ENCODE measurements at places on chromosomes 5 and 9. TPM values are rescaled to one million over a fixed set of nuclear protein-coding genes. Genes with fewer than 3 reads are reported as not detected.
A peak's percentile ranks its signal among the peaks of the same experiment; 100 is the strongest.

Gene IQGAP2
- 93.0 TPM for total RNA-seq

Gene ANKDD1B
- total RNA-seq: not detected

Gene PCDHGA5
- not detected for total RNA-seq

- H3K27ac ChIP-seq: no peak overlapping the region
- DNase-seq: no peak
- H3K4me3 ChIP-seq: no peak overlapping the region
- H3K27me3 ChIP-seq: no peaks in the 10 kb centered on the region
- peaks cover 7% of the 10 kb centered on the region for H3K4me1 ChIP-seq
Measured at GRCh38 chr5:133236541-133236951, 184.7 kb downstream of the HSPA4 start.

Gene WNK2
- total RNA-seq: 1.6 TPM

DNA sequence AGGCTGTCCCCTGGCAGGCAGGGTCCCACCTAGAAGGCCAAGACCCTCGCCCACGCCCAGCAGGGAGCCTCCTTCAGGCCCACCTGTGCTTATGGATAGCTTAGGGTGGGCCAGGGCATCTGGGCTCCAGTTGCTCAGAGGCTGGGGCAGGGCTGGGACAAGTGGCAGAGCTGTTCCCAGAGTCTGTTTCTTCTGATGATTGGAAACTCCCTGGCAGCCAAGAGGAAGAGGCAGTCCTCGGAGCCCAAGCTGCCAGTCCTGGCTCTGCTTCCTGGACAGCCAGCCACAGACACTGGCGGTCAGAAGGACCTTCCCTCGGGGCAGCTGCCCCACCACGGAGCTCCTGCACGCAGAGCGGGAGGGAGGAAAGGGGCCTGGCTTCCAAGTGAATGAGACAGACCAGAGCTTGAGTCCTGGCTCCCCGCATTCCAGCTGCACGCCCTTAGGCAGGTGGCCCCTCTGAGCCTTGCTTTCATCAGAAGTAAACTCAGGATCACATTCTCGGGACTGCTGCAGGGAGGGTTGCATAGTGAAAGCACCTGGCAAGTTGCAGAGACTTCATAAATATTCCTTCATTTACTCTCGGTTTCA is 37.9 kb upstream of the GABRP start:
- H3K4me1 ChIP-seq: peaks cover 2% of the 10 kb centered on the region
- no peak for DNase-seq
- H3K36me3 ChIP-seq: no peaks in the 10 kb centered on the region
- H3K27me3 ChIP-seq: peaks cover 38% of the 10 kb centered on the region

Gene GNPDA1
- total RNA-seq: 56.6 TPM

DNA sequence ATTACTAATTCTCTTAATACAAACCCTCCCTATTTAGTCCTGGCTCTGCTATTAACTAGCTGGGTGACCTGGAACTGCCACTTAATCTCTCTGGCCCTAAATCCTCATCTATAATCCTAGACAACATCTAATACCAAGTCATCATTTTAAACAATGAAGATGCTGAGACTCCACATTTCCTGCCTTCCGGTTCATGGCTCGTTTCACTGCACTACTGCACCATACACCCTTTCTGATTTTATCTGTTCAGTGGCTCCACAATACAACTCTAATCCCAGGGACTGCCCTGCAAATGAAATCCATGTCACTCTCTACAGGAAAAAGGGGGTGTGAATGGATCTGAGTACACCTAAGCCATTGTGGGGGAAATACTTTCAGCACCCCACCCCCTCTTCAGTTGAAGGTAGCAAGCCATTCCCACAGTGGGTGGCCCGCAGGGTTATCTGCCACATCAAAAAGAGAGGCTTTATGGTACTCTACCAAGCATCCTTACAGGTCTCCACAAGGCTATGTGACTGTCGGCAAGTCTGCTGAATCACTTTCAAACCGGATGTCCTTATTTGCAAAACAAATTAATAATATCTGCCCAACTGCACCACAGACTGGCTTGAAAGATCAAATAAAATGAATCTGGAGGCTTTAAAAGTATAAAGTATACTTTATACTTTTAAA is 89.5 kb downstream of the EPB41L4A start:
- H3K4me3 ChIP-seq: no peak overlapping the region
- peaks cover 4% of the 10 kb centered on the region for H3K4me1 ChIP-seq
- H3K27ac ChIP-seq: no peak overlapping the region
- H3K27me3 ChIP-seq: peaks cover 4% of the 10 kb centered on the region
- no peaks in the 10 kb centered on the region for H3K36me3 ChIP-seq

Gene CFAP77
- not detected for total RNA-seq

DNA sequence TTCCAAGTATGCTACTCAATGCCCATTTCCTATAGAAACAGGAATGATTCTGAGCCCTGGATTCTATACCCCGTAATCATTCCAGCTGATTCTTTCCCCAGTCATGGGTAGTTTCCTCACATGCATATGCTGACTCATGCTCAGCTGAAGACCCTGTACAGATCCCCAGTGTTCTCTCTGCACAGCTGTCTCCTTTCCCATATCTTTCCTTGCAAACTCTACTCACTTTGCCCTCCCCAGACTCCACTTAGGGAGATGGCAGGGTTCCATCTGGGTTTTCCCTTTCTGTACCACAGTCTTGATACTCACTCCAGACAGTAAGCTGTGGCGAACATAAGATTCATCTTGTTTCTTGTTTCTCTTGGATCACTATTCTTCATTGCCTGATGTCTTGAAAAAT is 357.6 kb downstream of the RAB3C start:
- no peak overlapping the region for H3K4me3 ChIP-seq
- no peak overlapping the region for H3K27ac ChIP-seq
- H3K36me3 ChIP-seq: no peaks in the 10 kb centered on the region
- no peak for DNase-seq
- peaks cover 5% of the 10 kb centered on the region for H3K27me3 ChIP-seq

DNA sequence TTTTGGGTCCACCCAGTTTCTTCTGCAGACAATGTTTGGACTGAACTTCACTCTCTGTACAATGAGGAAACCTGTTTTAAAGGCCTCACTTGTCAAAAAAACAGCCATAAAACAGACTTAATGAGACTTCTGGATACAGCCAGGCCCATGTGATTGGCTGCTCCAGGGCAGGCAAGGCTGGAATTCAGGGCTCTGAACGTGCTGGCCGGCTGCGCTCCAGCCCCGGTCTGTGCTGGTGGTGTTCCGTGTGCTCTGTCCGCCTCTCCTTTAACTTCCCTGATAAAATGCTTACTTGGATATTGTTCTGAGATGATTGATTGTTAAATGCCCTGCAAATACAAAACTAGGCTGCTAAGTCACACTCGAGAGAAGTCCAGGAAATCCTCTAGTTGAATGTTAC is 131.2 kb upstream of the KLF4 start:
- no peak for DNase-seq
- H3K27ac ChIP-seq: no peak overlapping the region
- H3K36me3 ChIP-seq: no peaks in the 10 kb centered on the region
- no peaks in the 10 kb centered on the region for H3K27me3 ChIP-seq
- no peak overlapping the region for H3K4me3 ChIP-seq

DNA sequence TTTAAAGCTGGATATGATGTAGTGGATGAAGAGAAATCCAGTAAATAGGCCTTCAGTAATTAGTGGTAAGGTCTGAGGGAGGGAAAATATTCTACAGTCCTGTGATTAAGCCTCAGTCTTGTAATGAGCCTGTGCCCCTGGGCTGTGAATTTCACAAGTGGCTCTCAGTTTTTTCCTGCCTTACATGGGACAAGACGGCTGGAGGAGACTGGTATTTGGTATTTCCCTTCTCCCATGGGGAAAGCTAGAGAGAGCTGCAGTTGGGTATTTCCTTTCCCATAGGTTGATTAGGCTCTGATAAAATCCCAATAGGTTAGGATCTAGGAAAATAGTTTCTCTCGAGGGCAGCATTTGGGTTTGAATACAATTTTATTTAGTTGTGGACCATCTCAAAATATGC is 62.2 kb upstream of the GNA14 start:
- no peaks in the 10 kb centered on the region for H3K4me1 ChIP-seq
- DNase-seq: no peak
- no peak overlapping the region for H3K4me3 ChIP-seq
- peaks cover 10% of the 10 kb centered on the region for H3K36me3 ChIP-seq
- no peak overlapping the region for H3K27ac ChIP-seq
- peaks cover 1% of the 10 kb centered on the region for H3K27me3 ChIP-seq

DNA sequence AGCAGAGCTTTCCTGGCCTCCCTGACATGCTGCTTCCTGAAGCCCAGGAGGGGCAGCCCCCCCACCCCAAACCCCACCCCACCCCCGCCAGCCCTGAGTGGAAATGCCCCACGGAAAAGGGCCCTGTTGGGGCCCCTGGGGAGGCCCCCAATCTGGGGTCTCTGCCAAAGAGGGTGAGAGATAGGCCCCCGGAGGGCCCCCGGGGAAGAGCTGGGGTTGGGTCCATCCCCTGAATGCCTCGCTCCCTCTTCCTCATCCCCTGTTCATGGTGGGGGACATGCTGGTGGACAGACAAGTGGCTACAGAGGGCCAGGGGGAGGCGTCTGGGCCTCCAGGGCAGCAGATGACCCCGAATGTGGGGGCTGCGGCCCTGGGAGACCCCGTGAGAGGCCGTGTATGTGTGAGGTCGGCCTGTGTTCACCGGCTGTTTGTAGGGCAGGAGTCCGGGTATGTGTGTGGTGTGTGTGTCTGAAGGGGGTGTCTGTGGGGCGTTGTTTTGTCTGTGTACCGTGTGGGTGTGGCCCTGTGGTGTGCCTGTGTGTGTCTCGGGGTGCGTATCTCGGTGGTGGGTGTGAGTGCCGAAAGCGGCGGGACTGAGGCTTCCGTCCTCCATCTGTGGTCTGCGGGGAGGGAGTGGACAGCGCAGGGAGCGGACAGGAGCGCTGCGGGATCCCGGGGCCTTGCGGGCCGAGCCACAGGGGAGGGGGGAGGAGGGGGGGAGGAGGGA is 11.3 kb downstream of the C9orf50 start:
- no peaks in the 10 kb centered on the region for H3K36me3 ChIP-seq
- H3K27me3 ChIP-seq: peaks cover 2% of the 10 kb centered on the region
- peaks cover 34% of the 10 kb centered on the region for H3K4me1 ChIP-seq
- DNase-seq: peak; percentile 56
- H3K27ac ChIP-seq: peak overlapping the region; percentile 42
- peak overlapping the region; percentile 71 for H3K4me3 ChIP-seq

Gene SOHLH1
- not detected for total RNA-seq

DNA sequence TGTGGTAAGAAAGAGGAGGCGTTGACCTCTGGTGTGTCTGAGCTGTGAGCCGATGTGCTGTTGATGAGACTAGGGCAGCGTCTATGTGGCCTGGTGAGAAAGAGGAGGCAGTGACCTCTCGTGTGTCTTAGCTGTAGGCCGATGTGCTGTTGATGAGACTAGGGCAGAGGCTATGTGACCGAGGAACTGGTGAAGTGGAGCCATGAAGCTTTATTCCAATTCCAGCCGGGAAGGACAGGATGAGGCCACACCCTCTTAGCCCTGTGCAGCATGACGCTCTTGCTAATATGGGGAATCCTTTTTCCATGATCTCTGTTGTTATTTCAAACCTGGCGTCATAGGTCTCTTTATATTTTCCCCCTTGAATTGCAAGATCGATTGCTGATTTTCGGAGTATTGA is 172.4 kb downstream of the GOLPH3 start:
- H3K4me3 ChIP-seq: no peak overlapping the region
- DNase-seq: no peak
- no peaks in the 10 kb centered on the region for H3K36me3 ChIP-seq
- H3K27ac ChIP-seq: no peak overlapping the region
- no peaks in the 10 kb centered on the region for H3K27me3 ChIP-seq
- no peaks in the 10 kb centered on the region for H3K4me1 ChIP-seq

Gene FGF1
- not detected for total RNA-seq

DNA sequence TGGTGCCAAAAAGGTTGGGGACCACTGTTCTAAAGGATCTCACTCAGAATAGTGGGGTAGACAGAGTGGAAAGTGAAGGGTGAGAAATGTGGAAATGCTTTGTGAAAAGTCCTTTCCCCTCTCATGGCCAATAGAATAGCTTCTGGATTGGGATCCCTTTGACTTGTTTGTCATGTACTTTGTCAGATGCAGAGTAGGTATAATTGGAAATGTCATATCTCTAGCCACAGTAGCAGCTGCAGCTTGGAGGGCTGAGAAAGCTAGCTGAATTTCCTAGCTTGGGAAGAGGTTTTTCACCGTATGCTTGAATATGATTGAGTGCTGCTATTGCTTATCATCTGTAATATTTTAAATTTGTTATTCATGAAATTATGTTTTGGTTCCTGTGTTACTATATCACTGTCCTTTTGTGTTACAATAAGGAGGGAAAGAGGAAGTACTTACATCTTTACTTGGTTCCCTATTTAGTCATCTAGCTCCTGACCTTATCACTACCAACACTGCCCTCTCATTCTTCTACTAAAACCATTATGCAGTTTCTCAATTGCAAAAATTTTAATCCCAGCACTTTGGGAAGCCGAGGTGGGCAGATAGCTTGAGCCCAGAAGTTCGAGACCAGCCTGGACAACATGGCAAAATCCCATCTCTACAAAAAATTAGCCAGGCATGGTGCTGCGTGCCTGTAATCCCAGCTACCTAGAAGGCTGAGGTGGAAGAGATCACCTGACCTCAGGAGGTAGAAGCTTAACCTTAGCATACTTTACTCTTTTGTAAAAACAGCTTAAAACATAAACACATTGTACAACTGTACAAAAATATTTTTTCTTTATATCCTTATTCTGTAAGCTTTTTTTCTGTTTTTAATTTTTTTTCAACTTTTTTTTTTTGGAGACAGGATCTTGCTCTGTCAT is 12.4 kb downstream of the SLC30A5 start:
- H3K4me3 ChIP-seq: no peak overlapping the region
- no peaks in the 10 kb centered on the region for H3K27me3 ChIP-seq
- peaks cover 5% of the 10 kb centered on the region for H3K4me1 ChIP-seq
- no peak for DNase-seq
- peaks cover 38% of the 10 kb centered on the region for H3K36me3 ChIP-seq

- peaks cover 2% of the 10 kb centered on the region for H3K36me3 ChIP-seq
- DNase-seq: no peak
- H3K4me3 ChIP-seq: peak overlapping the region; percentile 97
- H3K27me3 ChIP-seq: no peaks in the 10 kb centered on the region
- H3K4me1 ChIP-seq: peaks cover 34% of the 10 kb centered on the region
- peak overlapping the region; percentile 98 for H3K27ac ChIP-seq
Measured at GRCh38 chr5:43019291-43019613, 20.9 kb downstream of the ANXA2R start.

- DNase-seq: no peak
- no peak overlapping the region for H3K27ac ChIP-seq
- no peaks in the 10 kb centered on the region for H3K27me3 ChIP-seq
- H3K4me3 ChIP-seq: no peak overlapping the region
- H3K4me1 ChIP-seq: peaks cover 12% of the 10 kb centered on the region
Measured at GRCh38 chr5:62689599-62690368, 111.2 kb downstream of the LRRC70 start.

- no peaks in the 10 kb centered on the region for H3K27me3 ChIP-seq
- no peaks in the 10 kb centered on the region for H3K4me1 ChIP-seq
- no peak overlapping the region for H3K4me3 ChIP-seq
- no peak for DNase-seq
- H3K36me3 ChIP-seq: no peaks in the 10 kb centered on the region
Measured at GRCh38 chr9:14007190-14007769, 306.7 kb downstream of the NFIB start.

Gene PCDHB16
- total RNA-seq: not detected

DNA sequence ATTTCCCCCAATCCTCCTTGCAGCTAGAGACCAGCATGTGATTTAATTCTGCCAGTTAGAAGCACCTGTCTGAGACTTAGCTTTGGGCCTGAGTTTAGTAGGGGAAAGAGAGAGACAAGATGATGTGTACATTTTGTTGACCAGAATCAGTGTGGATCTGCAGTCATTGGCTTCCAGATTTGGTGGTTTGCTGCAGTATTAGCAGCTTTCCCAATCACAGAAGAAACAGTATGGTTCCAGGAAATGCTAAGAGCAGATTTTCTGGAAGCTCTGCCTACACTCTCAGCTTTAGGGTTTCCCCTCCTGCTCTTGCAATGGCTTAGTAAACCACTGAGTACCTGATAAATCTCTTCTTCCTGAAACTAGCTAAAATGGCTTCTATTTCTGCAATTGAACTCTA is 48.8 kb upstream of the FREM1 start:
- H3K27me3 ChIP-seq: no peaks in the 10 kb centered on the region
- no peak overlapping the region for H3K4me3 ChIP-seq
